ENCODE measurements at places on chromosomes 4 and X.

- DNase-seq, result no peak
Observed at GRCh38 chr4:40446839-40447238, 111.7 kb downstream of the CHRNA9 start.

- no peak for DNase-seq
Observed at GRCh38 chr4:147118528-147118927, 172.9 kb upstream of the TTC29 start.

DNA sequence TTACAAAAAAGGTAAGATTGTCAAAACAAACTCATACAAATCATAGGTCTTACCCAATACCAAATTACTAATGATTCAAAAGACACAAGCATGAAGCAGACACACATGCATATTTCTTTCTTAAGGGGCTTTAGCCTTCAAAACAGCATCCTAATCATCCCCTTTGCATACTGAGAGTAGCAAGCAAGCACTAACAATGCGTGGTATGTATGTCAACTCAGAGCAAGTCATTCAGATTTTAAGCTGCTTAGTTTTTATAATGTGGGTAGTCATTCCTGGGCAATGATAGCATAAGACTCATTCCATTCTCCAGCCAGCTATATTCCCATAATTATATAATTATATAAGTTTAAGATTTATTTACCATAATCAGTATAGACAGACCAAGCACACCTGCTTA lies 219.6 kb downstream of the DKK2 start:
- no peak for DNase-seq

DNA sequence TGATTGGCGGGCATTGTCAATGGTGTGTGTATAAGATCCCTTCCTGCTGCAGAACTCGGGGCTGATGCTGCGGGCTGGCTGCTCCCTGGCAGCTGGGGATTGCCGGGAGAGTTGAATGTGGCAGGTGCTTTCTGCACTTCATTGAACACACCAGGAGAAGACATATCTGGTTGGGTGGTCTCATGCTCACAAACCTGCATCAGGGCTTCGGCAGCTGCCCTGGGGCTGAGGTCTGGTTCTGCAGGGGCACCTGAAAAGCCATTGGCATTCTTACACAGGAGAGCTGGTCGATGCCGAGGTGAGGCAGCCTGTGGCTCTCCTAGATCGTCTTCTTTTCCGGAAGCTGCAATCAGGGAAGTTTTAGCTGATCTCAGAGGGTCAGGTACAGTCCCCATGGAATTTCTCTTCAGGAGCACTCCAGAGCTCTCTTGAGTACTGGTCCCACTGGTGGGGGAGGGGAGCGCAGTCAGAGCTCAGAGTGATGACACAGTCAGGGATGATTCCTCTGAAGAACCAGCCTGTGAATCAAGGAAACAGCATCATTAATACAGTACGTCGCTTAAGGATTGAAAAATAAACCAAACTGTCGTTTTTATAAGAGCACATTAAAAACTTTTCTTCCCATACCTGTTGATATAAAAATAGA lies 57.8 kb downstream of the GPRIN3 start:
- no peak for DNase-seq

DNA sequence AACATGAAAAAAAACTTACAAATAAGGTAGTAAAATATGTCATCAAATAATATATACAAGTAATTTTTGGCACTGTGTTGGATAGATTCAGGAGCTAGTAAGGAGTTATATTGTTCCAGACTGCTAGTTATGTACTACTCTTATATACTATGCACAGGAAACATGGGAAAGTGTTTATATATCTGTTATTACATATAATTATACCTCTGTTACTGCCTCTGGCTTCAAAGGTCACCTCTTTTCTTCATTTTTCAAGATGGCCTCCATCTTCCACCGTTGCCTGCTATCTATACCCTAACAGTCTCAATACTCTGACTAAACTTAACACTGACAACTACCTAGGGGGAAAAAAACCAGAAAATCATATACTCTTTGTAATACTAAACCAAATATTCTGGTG lies 29.5 kb downstream of the LIN54 start:
- DNase-seq, result no peak

GRCh38 chrX:44244008-44244407 lies 99.5 kb downstream of the EFHC2 start:
- no peak for DNase-seq

GRCh38 chrX:22968494-22968893 lies 31.3 kb upstream of the DDX53 start:
- DNase-seq, result no peak

GRCh38 chr4:104905546-104905945 lies 241.1 kb upstream of the TET2 start:
- no peak for DNase-seq

DNA sequence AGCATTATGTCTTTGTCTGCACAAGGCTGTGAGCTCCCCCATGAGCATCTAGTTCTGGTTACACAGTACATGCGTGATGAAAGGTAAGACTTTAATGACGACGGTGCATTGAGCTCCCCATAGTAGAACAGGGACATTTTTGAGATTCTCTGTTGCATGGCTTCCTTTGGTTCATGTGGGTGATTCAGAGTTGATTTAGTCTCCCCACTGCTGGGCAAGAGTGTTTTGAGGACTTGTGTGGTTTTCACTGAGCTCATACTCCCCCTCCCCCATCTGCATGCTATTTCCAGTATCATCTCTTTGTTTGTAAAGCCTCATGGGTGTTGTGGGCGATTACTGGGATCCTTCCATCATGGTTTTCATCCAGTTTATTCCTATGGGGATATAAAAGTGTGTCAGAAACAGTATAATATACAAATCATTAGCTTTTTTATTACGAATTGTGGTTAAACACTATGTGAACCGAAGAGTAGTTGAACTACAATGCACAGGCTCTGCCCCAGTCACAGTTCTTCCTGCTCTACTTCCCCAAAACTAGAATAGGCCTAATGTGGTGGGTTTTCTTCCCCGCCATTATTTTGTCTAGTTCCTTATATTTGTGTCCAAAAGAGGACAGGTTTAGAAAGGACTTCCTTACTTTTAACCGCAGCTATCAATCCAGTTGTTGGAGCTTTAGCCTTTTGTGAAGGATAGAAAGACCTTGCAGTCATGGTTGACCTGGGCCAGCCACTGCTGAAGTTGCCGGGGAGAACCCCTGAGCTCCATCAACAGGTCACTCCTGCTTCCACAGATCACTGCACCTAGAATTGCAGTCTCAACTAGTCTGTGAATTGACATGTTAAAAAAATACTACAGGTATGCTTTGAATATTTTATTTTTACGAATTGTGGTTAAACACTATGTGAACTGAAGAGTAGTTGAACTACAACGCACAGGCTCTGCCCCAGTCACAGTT lies 30.4 kb downstream of the KIT start:
- no peak for DNase-seq

- DNase-seq, result no peak
Observed at GRCh38 chr4:90057091-90057490, 70.1 kb upstream of the CCSER1 start.

- DNase-seq, result no peak
Observed at GRCh38 chr4:186724864-186725468, 1.3 kb upstream of the FAT1 start.

GRCh38 chr4:85600501-85600900 lies 125.6 kb downstream of the ARHGAP24 start:
- DNase-seq, result no peak

DNA sequence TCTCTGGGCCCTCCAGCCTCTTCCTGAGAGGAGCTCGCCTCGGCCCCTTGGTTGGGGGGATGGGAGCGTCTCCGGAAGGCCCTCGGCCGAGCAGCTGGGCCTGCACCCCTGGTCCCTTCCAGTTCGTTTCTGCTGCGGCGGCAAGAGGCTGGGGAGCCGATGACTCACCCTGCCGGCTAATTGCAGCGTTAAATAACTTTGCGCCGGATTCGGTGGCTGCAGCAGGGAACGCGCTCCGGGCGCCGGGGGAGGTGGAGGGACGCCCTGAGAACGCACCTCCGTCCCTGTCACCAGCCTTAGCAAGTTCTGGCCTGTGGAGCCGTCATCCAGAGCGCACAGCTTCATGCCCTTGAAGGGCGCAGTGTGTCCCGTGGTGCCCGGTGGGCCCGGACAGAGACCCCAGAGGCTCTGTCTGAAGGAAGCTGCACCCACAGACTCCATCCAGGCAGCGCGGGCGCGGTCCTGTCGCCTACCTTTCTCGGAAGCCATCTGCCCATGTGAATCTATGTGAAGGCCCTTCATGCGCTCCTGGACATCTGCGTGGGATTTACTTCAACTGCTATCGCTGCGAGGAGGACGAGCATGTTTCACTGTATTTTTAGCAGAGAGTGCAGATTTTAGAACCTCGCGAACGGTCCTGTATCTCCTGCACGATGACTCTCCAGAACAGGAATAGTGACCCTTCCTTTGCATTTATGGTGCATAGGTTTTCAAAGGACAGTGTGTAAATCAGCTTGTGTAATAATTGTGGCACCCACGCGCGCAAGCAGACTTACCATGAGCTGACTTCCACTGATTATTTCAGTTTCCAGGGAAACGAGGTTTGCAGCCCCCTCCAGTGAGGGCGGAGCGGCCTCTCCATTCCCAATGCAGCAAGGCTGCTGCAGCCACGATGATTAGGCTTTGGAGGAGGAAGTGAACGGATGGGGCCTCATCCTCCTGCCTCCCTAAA lies 1.7 kb upstream of the TMEM271 start:
- peak; percentile 58 for DNase-seq

- no peak for DNase-seq
Observed at GRCh38 chr4:184805462-184806228, 20.1 kb downstream of the ACSL1 start.

- DNase-seq, result no peak
Observed at GRCh38 chr4:7244751-7245320, 52.5 kb downstream of the SORCS2 start.

- DNase-seq, result no peak
Observed at GRCh38 chr4:105588252-105588651, 35.8 kb downstream of the ARHGEF38 start.

DNA sequence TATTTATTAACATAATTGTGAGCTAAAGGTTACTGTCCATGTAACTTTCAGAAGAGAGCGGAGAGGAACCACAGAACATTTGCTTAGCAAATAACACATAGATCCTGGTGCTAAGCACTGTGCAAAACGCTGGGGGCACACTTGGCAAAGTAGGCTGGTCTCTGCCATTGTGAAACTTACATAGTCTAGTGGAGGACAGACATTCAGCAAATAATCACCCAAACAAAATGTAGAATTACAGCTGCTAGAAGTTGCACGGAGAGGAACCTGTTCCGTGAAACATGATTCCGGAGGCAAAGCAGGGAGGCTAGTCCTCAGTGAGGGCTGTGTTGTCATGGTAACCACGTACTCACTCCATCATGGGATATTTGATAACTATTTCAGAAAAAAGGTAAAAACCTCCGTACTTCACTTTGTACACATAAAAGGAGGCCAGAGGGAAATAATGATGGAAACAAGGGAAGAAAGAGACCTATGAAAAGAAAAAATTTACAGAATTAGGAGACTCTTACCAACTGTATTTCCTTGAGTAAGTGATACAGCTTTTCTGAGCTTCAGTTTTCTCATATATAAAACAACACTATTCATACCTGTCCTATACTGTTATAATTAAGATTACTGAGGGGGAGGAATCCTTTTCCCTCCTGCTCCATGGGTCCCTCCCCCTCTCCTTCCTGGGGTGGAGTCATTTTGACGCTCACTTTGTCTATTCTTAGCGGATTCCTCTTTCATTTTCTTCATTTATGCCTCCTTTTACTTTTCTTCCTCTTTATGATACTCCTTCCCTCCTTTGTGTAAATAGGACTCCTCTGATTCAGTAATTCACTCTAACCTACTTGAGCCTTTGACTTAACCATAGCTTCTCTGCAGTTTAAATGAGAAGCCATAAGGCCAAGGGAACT lies 825 bp upstream of the RASGEF1B start:
- DNase-seq, result no peak

DNA sequence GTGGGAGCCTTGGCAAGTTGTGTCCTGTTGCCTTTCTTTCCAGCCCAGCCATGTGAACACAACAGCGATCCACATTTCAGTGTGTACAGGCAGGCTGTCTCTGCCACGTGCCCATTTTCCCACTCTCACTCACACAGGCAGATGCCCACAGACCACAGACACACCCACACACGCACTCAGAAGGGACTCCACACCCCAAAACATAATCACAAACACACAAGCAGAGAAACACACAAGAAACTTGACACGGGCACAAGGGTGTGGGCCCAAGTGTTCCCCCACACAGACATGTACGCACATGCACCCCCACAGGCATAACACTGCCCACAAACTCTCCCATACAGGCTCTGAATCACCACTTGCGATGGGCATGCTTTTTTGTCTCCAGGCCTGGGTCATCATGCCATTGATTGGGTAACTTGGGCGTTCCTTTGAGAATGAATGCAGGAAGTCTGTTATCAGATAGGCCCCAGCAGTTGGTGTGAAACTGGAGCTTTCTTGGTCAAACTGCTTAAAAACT lies 84.3 kb downstream of the NBDY start:
- peak; percentile 62 for DNase-seq

DNA sequence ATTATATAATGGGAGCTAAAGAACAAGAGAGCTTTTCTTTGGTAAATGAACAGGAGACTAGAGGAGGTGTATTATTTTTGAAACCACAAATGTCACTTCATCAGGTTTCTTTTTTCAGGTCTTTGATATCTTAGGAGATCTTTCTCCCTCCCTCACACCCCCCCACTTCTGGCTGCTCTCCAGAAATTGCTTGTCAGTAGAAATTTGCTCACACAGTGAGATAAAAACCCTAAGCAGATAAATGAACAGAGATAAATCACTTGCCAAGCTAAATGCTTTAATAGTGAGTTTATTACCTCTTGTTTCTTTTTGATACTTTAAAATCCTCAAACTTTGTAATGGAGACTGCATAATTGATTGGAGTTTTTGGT lies 421.2 kb upstream of the TENM3 start:
- DNase-seq, result no peak

- DNase-seq, result no peak
Observed at GRCh38 chrX:29841750-29842149, 373.6 kb upstream of the MAGEB2 start.

DNA sequence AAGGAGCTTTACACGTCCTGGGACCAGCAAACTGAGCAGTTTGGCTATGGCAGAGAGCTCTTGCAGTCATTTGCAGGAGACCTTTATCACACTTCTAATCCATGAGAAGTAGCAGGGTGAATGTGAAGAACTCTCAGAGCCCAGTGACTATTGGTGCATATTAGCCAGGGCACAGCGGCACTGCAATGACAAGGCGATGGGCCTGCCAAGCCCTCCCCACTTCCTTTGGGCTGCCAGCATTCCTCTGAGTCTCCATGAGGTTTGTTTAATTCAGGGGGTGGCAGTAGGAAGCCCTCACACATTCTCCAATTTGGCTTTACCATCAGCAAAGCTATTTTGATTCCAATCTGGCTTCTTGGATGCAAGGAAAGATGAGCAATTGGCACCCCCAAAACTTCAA lies 79.2 kb upstream of the TSPAN7 start:
- no peak for DNase-seq

DNA sequence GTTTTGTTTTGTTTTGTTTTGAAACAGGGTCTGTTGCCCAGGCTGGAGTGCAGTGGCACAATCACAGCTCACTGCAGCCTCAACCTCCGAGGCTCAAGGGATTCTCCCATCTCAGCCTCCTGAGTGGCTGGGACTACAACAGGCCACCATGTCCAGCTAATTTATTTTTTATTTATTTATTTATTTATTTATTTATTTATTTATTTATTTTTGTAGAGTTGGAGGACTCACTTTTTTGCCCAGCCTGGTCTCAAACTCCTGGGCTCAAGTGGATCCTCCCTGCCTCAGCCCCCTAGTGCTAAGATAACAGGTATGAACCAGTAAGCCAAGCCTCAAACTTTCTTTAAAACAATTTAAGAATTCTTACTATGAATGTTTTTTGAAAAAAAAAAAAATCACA lies 26.6 kb upstream of the PLS3 start:
- DNase-seq, result no peak

- no peak for DNase-seq
Observed at GRCh38 chr4:41485041-41485440, 52.9 kb upstream of the LIMCH1 start.

Data from activated T-cell treated with anti-CD3 and anti-CD28 coated beads, Interleukin-2, amount 50 U/mL, for 48 hours (primary cell).